ENCODE measurements at places on chromosomes 3 and 15. TPM values are rescaled to one million over a fixed set of nuclear protein-coding genes. Genes with fewer than 3 reads are reported as not detected.

The CORO2B gene
- total RNA-seq, result 2.9 TPM

The DAZL gene
- total RNA-seq, result not detected

The KY gene
- not detected for total RNA-seq

DNA sequence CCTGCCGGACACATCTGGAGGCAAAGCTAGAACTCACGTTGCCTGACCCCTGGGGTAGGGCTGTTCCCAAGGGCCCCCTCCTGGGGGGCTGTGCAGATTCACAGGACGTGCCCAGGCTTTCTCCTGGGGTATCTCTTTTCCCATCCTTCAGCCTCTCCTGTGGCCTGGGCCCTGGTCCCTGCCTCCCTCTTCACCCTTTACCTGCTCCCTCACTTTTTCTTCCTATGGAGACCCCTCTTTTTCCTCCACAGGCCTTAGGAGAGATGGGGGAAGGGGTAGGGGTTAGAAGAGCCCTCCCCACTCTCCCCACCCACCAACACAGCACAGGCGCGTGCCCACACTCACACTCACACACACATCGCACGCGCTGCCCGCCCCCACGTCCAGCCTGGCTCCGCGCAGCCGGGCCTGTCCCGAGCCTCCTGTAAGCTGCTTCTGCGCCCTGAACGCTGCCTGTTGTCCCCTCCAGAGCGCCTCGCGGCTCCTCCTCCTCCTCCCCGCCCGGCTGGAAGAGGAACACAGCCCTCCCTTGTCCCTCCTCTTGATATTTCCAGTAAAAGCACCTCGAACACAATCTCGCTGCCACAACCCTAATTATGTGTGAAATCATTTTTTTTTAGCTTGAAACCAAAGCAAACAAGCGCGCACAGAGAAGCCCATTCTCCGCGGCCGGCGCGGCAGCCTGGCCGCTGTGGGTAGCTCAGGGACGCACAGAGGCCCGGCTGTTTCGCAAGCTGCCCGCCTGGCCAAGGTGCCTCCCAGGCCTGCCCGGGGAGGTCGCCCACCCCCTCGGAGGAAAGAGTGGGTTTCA, 33.9 kb upstream of the ACAN start:
- no peak overlapping the region for H3K4me3 ChIP-seq
- no peak for DNase-seq
- H3K27ac ChIP-seq, result no peak overlapping the region
- no peaks in the 10 kb centered on the region for H3K4me1 ChIP-seq

GRCh38 chr3:45127130-45127822, 18.9 kb downstream of the CDCP1 start:
- H3K27ac ChIP-seq, result no peak overlapping the region
- H3K4me3 ChIP-seq, result no peak overlapping the region
- no peaks in the 10 kb centered on the region for H3K36me3 ChIP-seq

DNA sequence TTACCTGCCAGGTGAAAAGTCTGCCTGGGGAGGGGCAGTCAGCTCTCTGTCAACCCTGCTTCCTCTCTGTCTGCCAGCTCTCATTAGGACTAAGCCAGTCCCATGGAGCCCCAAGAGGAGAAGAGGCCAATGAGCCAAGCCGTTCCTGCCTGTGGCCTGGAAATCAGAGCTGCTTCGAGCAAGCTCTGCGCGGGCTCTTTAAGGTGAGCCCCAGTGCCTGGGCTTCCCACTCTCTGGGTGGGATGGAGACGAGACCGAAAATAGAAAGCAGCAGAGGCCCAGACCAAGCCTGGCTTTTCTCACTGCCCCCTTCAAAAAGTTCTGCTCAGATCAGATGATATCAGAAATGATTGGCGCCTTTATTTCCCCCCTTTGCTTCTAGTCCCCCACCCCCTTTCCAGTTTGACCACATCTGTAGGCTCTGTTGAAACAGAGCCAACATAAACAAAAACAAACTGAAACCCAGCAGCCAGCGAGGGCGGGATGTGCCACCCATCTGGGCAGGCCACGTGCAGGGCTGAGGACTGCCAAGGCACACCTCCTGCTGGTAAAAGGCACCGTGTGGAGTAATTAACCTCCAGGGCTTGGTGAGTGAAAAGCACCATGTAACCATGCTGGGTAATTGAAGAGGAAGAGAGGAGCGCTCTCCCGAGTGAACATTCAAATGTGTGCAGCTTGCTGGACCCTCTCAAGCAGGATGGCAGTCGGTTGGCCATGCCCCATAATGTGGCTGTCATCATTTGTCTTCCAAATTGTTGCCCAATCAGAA, 471.0 kb upstream of the PROK2 start:
- no peaks in the 10 kb centered on the region for H3K36me3 ChIP-seq
- no peak overlapping the region for H3K4me3 ChIP-seq

GRCh38 chr3:155296413-155296812, 2.9 kb upstream of the STRIT1 start:
- H3K27me3 ChIP-seq, result no peaks in the 10 kb centered on the region
- no peak for DNase-seq
- H3K4me1 ChIP-seq, result no peaks in the 10 kb centered on the region
- H3K4me3 ChIP-seq, result no peak overlapping the region
- H3K27ac ChIP-seq, result no peak overlapping the region
- no peaks in the 10 kb centered on the region for H3K36me3 ChIP-seq

GRCh38 chr3:7504886-7505775, 644.2 kb downstream of the GRM7 start:
- no peaks in the 10 kb centered on the region for H3K27me3 ChIP-seq
- H3K27ac ChIP-seq, result peak overlapping the region; percentile 98
- H3K36me3 ChIP-seq, result no peaks in the 10 kb centered on the region
- peak; percentile 99 for DNase-seq
- H3K4me3 ChIP-seq, result no peak overlapping the region
- H3K4me1 ChIP-seq, result peaks cover 34% of the 10 kb centered on the region

DNA sequence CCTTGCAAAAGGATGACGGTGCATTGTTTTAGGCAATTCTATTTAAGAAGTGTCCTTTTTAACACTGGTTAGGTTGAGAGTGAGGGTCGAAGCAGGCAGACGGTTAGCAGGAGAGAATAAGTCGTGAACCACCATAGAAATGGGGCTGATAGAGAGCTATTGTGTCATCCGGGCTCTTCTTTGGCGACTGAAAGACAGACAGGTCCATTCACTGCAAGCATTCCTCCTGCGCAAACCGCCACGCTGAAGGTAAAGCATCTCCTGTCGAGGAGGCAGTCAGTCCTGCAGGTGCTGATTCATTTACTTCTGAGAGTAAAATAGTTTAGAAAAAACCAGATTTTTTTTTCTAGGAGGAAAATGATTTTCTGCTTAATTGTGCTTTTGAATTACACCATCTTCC, 1002.8 kb upstream of the NR2F2 start:
- H3K36me3 ChIP-seq, result no peaks in the 10 kb centered on the region
- peak overlapping the region; percentile 98 for H3K27ac ChIP-seq
- peak overlapping the region; percentile 65 for H3K4me3 ChIP-seq
- H3K27me3 ChIP-seq, result no peaks in the 10 kb centered on the region
- peak; percentile 81 for DNase-seq
- peaks cover 63% of the 10 kb centered on the region for H3K4me1 ChIP-seq

All from endothelial cell of umbilical vein (primary cell).